Amniotic epithelial cell (primary cell): ENCODE measurements at places on chromosomes 3 and 15.

DNA sequence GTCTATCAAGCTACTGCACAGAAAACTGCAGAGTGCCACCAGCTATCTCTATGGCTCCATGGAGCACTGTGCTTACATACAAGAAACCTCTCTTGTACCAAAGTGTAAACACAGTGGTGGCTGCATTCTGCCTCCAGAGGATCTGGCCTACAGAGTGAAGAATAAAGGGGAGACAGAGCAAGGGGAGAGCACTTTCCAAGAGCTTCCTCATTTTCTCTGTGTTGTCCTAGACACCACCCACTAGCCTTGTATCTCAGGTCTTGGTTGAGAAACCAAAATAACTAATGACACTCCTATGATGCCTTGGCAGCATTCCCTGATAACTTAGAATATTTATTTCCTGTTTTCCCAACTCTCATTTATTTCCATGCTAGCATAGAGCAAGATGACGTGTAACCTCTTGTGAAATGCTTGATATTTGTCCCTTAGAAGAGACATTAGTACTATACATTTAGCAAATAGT lies 56.9 kb upstream of the PHLDB2 start:
- DNase-seq: peak; percentile 98

GRCh38 chr15:22786868-22787698 lies 639 bp downstream of the NIPA1 start:
- DNase-seq: no peak

DNA sequence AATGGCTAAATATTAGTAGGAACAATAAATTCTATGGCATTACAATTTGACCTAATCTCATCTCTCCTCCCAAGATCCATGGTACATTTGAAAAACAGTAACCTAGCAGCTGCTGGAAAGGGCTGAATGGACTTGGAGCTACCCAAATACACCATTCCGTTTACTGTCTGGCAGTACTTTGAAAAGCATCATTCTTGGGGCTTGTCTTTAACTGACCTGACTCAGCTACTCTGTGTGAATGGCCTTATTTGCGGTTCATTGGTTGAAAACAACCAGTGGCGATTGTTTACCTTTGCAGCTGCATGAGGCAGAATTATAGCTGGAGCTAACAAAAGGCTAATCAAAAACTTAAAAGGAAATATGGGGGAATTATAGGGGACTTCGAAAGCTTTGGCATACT lies 311.2 kb upstream of the MCTP2 start:
- DNase-seq: no peak

GRCh38 chr3:123347691-123348264 lies 101.1 kb downstream of the ADCY5 start:
- DNase-seq: no peak

- DNase-seq: peak; percentile 35
Measured at GRCh38 chr15:80512726-80513660, 108.8 kb downstream of the ARNT2 start.

GRCh38 chr3:112656043-112656442 lies 15.1 kb upstream of the CCDC80 start:
- DNase-seq: no peak

DNA sequence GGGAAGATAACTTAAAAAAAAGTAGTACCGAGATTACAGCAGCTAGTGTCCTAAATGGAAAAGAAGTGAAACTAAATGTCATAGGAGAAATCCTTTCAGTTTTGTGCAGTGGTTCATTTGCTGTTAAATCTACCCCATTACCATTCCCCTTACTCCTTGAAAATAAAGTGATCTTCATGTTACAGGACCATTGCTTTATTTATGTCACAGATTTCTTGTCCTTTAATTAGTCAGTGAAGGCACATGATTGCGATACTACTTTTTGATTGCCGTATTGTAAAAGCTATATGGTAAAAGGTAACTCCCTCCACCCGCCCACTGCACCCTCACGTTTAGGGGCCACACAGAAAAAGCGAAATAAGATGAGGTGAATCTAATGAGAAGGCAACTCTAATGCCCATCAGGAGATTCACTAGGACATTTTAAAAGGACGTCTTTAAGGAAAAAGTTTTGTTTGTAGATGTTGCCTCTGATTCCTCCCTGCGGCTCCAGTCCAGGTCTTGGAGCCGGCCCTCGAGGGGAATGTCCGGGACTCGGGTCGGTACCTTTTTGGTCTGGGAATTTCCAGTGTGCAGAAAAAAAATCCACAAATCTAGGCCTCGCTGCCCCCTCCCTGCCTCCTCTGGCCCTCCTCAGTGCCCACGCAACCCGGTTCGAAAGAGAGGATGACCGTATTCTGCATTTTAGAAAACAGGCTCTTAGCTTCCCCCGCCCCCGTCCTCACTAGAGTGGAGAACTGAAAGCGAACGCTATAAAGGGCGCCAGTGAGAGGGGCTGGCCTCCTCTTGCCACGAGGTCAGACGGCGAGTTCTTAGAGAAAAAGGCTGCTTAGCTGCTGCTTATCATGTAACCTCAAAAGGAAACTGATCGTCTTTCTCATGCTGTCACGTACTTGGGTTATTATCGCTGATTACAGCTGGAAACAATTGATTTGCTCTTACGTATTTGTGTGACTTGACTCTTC lies 21.8 kb upstream of the NFKBIZ start:
- peak; percentile 88 for DNase-seq

DNA sequence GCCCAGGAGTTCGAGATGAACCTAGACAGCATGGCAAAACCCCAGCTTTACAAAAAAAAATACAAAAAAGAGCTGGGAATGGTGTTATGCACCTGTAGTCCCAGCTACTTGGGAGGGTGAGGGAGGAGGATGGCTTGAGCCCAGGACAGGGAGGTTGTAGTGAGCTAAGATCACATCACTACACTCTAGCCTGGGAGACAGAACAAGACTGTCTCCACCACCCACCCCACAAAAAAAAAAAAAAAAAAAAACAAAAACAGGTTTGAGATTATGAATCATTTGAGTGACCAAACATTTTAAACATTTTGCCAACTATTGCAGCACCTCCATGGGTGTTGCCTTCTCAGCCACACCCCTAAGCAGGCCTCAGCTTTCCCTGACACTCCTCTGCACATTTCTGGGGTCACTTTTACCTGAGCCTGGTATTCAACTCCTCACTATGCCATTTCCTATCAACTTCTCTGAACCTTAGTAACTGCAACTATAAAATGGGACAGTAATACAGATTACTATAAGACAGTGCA lies 41.8 kb downstream of the IL5RA start:
- no peak for DNase-seq

- DNase-seq: no peak
Measured at GRCh38 chr3:24907106-24907505, 412.5 kb upstream of the THRB start.

- DNase-seq: no peak
Measured at GRCh38 chr3:191358929-191359328, 28.6 kb upstream of the UTS2B start.

DNA sequence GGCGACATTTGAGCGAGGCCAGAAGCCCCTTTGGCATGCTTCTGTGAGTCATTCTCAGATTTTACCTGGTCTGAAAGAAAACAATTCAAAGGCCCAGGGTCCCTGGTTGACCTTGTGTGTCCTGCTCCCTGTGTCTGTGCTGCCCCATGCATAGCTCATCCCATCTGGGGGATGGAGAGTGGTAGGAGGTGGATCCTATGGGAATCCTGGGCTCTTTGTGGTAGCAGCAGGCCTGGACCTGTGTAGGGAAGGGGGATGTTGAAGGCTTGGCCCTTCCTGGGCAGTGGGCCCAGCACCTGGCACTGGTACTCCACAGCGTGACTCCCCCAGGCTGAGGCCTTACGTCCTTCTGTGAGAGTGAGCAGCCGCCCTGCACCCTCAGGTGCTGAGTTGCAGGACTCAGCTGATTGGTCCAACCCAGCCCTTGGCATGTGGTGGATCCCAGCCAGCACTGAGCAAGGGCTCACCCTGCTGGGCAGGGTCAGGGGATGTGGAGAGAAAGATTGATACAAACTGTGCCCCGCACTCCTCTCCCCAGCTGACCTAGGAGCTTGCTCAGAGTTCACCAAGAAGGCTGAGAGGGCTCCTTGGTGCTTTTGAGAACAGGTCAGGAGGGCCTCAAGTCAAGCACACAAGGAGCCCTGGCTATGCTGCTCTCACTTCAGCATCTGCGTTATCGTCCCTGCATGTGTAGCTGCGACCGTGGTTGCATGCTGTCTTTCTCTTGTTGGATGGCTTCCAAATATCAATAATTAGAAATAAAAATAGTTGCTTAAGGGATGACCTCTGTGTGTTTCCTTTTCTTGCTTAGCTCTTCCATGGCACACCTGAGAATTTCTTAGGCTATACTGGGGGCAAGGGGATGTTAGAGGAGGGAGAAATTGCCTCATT lies 21.4 kb upstream of the JMJD7 start:
- peak; percentile 44 for DNase-seq

- DNase-seq: no peak
Measured at GRCh38 chr15:38587214-38587613, 22.6 kb upstream of the RASGRP1 start.

- no peak for DNase-seq
Measured at GRCh38 chr15:64854041-64854440, 12.3 kb downstream of the PLEKHO2 start.

DNA sequence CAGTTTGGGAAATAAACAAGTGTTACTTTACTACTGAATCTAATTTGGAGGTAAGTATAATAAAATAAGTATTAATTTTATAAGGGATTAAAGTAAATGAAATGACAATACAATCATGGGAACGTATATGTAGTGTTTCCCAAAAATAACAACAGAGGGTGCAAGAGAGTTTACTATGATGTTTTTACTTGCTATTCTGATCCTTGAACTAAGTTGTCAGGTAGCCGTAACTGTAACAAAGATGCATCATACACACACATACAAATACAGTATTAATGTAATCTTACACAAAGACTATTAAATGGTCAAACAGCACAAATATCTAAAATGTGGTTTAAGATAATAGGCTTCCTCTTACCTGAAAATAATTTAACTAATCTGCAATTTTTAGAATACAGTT lies 311.4 kb downstream of the TBC1D5 start:
- peak; percentile 53 for DNase-seq

- DNase-seq: no peak
Measured at GRCh38 chr3:146350852-146351251, 99.9 kb upstream of the PLSCR4 start.

- no peak for DNase-seq
Measured at GRCh38 chr3:71466483-71466882, 117.0 kb downstream of the FOXP1 start.

DNA sequence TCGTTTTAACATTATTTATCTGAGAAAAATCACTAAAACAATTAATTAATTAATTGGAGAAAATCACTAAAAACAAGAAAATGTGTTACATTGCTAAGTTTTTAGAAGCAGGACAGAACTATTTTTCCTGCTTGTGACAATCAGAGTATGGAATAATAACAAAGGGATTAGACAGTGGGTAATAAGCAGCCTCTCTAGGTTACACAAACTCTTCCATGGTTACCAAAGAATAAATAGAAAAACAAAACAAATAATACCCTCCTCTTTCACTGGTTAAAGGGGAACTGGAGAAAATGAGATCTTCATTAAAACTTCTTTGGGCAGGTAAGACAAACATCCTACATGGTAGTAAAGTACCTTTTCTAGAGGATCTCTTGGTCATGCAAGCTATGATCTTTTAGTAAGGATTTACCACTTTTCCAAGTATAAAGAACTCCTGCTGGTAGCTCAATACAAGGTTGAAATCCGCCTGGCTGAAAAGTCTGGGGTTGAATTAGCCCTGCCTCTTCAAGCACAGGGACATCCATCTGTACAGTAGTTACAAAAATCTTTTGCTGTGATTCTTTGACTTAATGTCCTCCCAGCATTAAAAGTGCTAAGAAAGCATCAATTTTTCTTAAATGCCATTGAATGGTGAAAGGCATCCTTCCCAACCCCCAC lies 2.5 kb upstream of the PLCH1 start:
- no peak for DNase-seq

DNA sequence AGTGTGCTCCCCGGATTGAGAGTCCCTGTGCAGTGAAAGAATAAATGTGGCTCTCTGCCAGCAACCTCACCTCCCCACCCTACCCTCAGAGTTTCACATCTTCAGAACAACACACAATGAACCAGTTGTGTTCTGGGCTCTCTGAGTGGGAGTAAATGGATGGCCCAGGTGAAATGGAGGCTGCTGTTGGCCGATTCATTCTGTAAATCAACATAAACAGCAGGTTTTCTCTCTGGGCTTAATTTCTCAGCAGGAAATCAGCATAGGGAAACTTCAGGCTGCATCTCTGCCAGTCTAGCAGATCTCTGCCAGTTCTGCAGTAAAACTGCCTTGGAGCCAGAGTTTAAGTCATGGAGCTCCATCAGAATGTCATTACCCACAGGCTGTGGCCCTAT lies 54.6 kb upstream of the FURIN start:
- DNase-seq: no peak

- peak; percentile 23 for DNase-seq
Measured at GRCh38 chr15:59933607-59934006, 70.5 kb upstream of the FOXB1 start.

- DNase-seq: peak; percentile 57
Measured at GRCh38 chr3:87167628-87168456, 59.3 kb upstream of the CHMP2B start.

DNA sequence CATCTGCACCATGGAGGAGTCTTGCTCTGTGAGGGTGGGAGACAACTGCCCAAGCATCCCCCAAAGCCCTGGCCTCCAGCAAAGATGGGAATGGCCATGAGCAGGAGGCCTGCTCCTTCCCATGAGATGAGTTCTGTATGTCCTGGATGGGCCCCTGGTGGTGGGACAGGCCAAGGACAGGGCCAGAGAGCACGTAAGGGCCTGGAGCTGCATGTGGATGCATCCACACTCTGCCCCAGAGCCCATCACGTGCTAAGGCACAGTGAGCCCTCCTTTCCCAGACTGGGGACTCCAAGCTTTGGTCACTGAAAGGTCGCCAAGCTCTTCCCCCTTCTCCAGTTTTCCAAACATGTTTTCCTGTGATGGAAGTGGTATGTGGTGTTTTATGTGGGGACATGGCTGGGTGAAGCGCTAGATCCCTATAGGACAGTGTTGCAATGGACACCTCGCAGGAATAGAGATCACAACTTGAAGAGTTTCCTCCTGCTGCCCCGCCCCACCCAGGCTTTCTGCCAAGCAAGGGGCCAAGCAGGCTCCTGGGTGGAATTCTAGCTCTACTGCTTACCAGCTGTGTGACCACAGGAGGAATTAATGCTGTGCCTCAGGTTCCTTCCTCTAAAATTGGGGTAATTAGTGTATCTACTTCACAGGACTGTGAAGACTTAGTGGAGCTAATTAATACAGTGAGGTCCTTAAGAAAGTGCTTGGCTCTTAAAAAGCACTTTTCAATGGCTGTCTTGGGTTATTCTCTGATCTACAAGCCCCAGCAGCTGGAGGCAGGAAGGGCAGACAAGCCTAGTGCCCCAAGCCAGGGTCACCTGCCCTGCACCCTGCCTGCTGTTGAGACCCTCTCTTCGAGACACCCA lies 106.4 kb upstream of the RPL32 start:
- peak; percentile 69 for DNase-seq

- no peak for DNase-seq
Measured at GRCh38 chr3:14938954-14939353, 8.4 kb upstream of the NR2C2 start.

- no peak for DNase-seq
Measured at GRCh38 chr3:107514453-107514852, 8.3 kb upstream of the BBX start.

GRCh38 chr3:64816355-64816754 lies 128.6 kb upstream of the ADAMTS9 start:
- DNase-seq: no peak

- no peak for DNase-seq
Measured at GRCh38 chr15:68676926-68677325, 98.1 kb downstream of the CORO2B start.
